SK-N-MC (cell line): ENCODE measurements at places on chromosomes 5 and 9.

GRCh38 chr9:14011799-14012560, 302.0 kb downstream of the NFIB start:
- no peak for DNase-seq

DNA sequence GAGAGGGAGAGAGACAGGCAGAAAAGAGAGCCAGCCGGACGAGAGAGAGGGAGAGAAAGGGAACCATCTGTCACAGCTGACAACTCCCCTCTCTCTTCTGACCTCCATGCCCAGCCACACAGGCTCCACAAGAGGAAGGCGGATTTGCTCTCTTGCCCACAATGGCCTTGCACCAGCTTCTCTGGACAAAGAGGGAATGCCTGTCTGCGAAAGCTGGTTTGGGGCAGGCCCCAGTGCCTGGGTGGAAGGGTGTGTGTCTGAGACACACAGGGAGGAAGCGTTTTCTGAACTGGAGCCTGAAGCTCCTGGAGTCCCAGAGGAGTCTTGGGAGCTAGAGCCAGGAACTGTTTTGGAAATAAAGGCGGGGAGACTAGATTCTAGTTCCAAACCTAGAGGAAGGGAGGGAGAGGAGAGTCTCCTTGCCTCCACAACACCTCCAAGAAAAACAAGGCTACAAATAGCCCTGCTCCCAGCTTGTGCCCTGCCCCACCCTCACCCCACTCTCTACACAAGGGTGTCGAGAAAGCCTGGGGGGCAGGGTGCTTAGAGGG, 12.5 kb downstream of the C1QTNF2 start:
- DNase-seq: no peak

GRCh38 chr5:55636683-55637082, 75.4 kb downstream of the SLC38A9 start:
- DNase-seq: no peak

DNA sequence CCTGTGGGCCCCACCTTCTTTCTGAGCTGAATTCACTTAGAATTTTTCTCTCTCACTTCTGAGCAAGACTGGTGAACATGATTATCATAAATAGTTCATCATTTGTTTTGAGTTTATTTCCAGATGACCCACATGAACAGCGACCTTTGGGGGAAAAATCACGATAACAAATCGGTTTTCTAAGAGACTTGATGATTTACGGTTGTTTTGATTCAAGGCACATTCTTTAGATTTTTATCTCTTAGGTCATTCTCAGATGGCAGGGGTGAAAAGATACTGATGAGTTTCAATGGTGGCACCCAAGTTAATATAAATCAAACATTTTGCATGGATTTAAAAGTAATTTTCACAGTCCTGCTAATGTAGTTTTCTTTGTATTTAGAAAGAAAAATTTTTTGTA, 95.1 kb downstream of the DMXL1 start:
- no peak for DNase-seq

DNA sequence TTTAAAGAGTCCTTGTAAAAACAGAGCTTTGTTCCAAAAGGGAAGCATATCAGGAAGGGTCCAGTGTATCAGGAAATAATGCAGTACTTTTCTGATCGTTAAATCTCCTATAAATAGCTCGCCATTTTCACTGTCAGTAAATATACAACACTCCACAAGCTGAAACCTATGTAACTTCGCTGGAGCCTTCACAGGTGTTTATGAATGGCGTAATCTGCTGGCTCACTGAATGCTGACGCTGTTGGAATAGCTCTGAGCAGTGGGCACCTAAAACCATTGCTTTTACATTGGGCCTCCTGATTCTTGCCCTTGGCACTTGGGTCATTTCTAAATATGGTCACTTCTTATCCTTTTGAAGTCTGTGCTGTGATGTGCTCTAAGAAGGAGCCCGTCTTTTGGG, 4.3 kb downstream of the SHC3 start:
- DNase-seq: no peak

DNA sequence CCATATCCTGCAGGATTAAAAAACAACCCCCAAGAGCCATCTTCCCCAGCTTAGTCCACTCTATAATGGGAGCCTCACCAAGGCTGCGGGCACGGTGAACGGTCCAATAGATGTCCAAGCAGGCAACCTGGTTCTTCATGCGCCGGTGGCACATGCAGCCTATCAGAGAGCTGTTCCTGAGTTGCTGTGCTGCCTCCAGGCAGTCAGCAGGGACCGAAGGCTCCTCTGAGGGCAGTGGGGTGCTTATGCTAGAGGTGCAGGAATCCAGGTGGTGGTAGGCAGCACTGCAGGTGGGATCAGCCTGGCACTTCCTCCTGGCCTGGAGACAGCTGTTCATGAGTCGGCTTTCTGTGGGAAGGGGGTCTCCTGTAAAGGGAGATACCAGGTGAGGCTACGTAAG, 10.2 kb downstream of the GFRA3 start:
- DNase-seq: no peak

GRCh38 chr9:81558091-81558830, 131.1 kb downstream of the TLE1 start:
- peak; percentile 66 for DNase-seq

DNA sequence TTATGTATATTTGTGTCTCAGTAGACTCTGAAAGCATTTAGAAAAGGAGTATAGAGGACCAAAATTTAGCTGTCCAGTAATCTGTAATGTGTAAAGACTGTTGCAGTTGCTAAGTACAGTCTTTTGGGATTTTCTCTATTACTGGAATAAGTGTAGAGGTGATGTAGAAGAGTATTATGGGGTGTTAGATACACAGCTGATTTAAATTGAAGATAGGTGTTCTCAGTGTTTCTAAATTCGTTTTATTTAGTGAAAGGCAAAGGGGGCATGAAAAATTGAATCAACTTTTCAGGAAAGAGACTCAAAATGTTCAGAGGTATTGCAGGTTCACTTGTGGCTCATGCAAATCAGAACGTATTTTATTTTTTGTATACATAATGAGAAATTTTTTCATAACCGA, 13.6 kb downstream of the SMAD5 start:
- DNase-seq: no peak

DNA sequence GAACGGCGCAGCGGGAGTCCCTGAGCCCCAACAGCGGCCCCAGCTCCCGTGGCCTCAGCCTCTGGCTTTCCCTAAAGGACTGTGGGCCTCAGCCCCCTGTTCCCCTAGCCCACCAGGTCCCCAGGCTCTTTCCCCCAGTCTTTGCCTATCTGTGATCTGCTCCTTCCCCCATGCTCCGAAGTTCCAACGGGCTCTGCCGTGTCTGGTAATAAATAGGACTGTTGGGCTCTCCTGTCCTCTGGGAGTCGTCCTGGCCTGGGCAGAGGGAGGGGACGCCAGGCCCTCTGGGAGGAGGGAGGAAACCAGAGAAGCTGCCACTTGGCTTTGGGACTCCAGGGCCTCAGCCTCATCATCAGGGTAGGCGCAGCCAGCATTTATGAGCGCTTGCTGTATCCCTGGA, 28.1 kb downstream of the ADGRD2 start:
- DNase-seq: no peak

- no peak for DNase-seq
These were observed 116.8 kb upstream of the PAM start for GRCh38 chr5:102638316-102638715.

DNA sequence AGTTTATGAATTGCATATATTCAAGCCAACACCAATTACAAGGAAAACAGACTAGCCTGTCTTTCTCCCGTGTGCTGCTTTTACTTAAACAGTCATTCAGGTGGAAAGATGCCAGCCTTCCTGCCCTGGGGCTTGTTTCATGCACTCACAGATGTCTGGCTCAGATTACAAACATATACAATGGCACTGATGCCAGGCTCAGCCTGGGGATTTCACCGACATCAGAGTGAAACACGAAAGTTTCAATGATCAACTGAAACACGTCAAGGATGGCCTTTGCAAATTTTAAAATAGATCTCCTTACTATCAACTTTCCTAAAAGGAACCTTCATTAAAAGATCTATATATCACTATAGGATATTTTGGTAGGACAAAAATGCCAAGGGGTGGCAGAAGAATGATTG, 1576.5 kb downstream of the EFNA5 start:
- no peak for DNase-seq

DNA sequence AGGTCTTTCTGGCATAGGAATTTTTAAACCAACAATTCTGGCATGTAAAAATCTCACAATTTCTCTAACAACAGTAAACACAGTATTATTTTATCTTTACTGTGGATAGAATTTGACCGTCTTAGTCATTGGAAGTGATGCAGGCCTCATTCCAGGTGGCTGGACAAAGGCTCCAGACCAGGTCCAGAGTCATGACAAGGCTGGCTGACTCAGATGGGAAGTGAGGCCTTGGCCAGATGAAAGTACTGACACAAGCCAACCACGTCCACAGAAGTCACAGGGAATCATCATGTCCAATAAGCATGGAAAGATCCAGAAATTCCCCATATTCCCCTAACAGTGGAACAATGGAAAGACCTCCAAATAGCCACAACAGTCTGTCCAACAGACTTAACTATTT, 12.4 kb downstream of the SPOCK1 start:
- no peak for DNase-seq

DNA sequence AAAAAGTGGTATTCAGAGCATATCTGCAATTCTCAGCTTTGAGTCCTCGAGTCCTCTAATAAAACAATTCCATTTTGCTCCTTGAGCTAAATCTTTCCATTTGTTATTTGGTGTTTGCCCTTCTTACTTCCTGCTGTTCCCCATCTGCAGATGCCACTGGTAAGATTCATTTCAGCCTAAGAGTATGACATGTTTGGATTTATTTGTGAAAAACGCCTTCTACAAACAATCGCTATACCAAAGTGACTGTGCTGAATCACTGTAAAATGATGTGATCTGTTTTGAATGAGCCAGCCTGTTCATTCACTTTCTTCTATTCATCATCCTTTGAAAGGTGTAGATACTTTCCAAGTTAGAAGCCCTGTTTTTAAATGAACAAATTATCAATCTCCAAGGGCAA, 27.7 kb downstream of the KCTD16 start:
- no peak for DNase-seq
